Left hindlimb (tissue), 1 donor: ENCODE measurements at places on chromosomes 11 and 22.

GRCh38 chr22:45843986-45844385, 133.0 kb downstream of the WNT7B start:
- no peak for DNase-seq

DNA sequence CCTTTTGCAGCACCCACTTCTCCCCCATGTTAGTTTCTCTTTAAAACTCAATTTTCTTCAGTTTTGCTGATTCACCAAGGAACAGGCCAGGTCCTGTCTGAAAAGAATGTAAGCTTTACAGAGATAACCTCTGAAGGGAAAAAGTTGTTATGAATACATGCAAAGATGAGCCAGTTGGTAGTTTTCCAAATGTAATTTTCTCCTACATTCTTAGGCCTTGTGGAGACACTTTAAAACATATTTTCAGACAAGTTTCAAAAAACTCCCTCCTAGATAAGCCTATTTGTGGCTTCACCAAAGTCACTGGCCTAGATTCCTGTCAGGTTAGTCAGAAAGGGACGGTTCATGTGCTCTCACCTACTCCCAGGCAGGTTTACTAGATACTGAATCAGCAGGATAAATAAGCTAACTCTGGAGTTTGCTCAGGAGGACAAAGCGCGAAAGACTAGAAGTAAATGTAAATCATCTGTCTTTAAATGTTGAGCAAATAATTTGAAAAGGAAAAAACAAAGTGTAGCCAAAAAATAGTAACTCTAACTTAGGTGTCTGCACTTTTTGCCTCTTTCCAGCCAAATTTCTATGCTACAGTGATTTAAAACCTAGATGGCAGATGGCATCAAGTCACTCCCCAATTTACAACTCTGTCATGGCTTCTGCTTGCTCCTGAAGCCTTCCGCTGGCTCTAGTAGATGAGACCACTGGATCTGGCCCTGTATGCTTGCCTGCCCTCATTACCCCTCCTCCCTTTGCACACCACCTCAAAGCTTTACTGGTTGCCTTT, 4.9 kb upstream of the ATP6V1E1 start:
- no peak for DNase-seq

DNA sequence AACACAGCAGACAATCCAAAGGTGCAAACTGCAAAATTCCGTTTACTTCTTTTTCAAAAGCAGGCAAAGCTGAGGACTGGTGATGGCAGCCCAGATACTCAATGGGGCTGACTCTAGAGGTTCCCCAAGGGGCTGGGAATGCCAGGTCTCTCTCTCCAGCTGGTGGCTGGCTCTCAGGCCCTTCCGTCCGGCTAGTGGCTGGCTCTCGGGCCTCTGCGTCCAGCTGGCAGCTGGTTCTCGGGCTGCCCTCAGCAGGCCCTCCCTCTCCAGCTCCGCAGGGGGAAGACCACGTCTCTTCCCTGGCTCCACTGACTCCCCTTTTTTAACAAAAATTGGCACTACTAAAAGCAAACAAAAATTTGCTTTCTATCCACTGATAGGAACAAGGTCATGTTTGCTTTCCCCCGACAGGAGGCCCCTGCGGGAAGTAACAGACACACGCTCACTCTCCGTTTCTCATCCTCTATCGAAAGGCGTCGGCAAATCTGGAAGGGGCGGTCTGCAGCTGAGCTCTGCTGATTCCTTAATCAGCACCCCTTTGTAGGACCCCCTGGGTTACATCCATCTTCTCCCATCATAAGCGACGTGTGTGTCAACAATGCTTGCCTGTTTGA, 381.4 kb downstream of the BRD1 start:
- DNase-seq: no peak

GRCh38 chr22:23673050-23673620, 17.7 kb upstream of the RGL4 start:
- DNase-seq: no peak

DNA sequence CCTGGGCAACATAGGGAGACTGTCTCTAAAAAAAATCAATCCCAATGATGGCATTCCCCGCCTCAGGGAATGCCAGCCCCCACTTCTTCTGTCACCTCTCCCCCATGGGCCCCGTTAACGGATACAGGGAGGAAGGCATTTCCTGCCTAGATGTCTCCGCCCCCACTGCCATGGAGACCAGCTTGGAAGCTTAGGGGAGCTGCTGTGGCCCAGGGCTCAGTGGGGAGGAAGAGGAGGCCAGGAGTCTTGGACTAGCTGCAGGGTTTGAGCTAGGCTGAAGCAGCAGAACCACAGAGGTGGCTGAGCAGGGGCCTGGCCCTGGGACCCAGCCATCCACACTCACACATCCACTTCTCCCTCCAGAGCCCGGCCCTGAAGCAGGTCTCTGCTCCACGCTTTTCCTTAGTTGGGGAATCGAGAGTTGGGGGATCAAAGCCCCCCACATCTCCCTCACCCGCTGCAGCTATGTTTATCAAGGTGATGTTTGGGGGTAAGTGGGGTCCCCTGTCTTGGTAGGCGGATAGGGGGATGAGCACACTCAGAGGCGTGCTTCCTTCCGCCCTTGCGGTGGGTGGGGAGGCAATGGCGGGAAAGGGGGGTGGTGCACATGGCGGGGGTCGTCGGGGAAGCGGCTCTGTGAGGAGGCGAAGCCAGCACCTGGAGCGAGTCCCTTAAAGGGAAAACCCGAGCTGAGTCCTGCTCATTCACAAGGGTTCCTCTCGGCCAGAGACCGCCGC, at the start of gene C22orf15:
TSS of gene C22orf15 (plus strand) at position 149 of the 737 bp plus-strand sequence. CDS start at position 466, 317 bp downstream.
- DNase-seq: no peak

DNA sequence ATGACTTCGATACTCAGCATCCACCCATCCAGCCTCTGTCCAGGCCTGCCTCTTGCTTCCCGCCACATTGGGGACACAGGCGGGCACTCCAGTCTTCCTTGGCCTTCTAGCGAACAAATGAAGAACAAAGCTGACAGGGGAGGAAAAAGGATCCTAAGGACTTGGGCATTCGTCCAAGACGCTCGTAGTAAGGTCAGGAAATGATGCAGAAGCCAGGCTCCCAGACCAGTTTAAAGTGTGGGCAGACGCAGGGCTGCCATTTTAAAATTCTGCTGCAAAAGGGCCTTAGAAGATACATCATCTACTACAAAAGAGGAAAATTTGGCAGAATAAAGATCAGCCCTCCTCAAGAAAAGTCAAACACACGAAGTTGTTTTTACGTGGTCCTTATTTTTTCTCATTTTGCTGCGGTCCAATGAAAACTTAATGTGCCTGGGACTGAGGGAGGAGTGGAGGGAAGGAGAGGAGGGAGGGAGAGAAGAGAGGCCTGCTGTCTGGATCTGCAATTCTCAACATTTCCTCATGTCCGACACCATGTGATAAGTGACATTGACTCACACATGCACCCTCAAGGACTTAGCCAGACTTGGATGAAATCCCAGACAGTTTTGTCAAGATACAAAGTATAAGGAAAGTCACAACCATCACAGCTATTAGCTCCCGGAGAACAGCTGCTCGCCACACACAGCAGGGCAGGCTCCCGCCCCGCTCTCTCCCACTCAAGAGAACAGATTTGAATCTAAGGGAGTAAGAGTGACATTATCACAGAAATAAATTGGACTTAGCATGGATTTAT, 5.7 kb downstream of the DNAL4 start:
- DNase-seq: no peak

- no peak for DNase-seq
Observed at GRCh38 chr11:123448823-123449222, 18.8 kb downstream of the GRAMD1B start.

- DNase-seq: no peak
Observed at GRCh38 chr11:2867722-2868505, 17.7 kb downstream of the CDKN1C start.

DNA sequence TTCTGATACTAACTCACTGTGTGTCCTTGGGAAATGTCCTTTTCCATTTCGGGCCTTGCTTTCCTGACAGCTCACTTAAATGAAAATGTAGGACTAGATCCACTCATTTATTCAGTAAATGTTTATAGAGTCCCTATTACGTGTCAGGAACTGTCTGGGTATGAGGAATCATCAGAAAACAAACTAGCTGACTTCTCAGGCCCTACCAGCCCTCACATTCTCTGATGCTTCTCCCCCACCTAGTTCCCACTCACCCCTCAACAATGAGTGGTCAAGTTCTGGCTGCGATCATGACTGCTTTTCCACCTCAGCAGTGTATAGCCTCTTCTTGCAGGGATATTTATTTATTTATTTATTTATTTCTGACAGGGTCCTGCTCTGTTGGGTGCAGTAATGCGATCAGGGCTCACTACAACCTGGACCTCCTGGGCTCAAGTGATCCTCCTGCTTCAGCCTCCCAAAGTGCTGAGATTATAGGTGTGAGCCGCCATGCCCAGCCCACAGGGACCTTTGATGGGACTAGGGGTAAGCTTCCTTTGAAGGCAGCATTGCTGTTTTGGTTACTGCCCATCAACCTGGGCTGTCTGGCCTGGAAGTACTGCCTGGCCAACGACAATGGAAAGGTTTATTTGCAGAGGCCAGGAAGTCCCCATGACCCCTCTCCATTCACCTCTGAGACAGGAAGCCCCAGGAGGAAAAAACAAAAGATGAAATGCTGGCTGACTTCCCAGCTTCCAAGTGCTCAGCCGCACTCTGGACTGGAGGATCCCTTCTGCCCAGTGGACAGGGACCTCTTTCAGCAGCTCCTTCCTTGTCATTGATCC, 33.1 kb upstream of the POLD3 start:
- DNase-seq: no peak

DNA sequence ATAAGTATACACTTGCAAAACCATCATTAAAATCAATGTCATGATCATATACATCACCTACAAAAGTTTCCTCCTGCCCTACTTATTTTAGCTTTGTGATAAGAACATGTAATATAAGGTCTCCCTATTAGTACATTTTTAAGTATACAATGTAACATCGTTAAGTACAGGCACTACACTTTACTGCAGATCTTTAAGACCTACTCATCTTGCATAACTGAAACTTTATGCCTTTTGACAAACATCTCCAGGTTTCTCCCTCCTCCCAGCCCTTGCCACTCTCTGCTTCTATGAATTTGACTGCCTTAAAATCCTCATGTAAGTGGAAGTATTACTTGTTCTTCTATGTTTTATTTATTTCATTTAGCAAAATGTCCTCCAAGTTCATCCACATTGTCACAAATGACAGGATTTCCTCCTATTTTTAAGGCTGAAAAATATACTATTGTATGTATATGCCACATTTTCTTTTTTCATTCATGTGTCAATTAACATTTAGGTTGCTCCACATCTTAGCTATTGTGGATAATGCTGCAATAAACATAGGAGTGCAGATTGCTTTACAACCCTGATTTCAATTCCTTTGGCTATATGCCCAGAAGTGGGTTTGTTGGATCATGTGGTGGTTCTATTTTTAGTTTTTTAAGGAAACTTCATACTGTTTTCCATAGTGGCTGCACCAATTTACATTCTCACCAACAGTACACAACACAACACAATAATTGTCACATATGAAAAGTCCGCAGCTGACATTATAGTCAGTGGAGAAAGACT, 471.1 kb upstream of the ANO3 start:
- no peak for DNase-seq

DNA sequence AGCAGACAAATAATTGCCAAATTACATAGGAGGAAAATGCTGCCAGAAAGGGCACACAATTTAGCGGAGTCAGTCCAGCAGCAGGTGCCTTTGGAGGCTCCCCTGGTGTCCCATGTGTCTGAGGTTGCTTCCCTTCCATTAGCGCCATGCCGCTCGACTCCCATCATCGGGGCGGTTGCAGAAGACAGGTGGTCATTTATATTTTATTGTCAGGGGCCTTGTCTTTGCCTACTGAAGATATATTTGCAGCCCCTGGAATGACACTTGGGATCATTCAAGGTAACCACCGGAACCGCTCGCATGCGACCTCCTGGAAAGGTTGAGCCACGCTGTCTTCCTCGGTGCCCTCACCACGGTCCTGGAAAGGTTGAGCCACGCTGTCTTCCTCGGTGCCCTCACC, 298.3 kb downstream of the TBC1D22A start:
- DNase-seq: no peak

GRCh38 chr11:58957922-58958321, 18.6 kb downstream of the GLYATL1 start:
- DNase-seq: no peak

GRCh38 chr11:68016904-68017817, 7.0 kb downstream of the ALDH3B1 start:
- DNase-seq: no peak

GRCh38 chr22:45235851-45236342, 4.8 kb downstream of the KIAA0930 start:
- no peak for DNase-seq

DNA sequence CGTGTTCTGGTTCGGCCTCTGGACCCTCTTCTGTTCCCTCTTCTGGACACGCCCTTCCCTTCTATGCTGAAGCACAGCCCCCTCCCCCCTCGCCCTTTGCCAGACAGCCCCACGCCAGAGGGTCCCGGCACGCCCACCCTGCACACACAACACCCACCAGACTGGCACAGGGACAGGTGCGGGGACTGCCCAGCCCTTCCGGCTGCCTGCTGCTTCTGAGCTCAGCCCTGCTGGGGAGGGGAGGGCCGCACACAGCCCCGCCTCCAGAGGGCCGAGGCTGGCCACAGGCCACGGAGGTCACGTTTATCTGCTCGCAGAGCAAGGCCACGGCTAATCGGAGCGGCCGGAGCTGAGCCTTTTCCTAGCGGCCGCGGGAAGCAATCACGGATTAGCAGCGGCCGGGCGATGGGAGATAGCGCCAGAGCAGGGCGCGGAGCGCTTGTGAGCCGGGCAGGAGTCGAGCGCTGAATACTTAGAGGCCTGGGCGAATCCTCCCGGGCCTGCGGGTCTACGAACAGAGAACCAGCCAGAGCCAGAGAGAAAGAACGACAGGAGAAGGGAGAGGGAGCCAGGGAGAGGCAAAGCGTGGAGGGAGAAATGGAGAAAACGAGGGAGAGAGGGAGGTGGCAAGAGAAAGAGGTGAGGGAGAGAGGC, 21.5 kb downstream of the OTUB1 start:
- DNase-seq: peak; percentile 70

DNA sequence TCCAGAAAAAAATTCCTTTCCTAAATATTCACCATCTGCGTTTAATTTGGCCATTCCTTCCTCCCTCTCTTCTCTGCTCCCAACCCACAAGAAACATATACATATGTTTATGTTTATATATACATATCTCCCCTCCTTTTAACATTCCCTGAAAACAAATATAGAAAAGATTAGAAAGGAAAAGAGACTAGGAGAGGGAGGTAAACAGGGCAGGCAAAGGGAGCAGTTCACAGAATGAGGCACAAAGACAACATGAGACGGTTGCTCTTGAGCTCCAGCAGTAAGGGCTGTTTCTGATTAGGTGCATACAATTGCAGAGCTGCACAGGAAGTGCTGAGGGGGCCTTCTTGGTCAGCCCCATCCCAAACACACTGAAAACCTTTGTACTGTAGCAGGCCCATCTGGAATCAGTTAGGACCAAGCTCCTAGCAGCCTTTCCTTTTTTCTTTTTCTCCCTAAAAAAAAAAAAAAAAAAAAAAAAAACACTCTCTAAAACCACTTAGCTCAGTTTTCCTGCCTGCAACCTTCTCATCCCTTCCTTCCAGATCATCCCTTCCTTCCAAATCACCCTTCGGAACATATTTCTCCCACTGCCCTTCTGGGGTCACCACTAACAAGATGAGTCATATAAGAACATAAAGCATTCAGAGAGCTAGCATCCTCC, 57.0 kb downstream of the RBFOX2 start:
- DNase-seq: peak; percentile 86
